NK-92 treated with Interleukin-12 subunit alpha and Interleukin-12 subunit beta, amount 100 ng/mL, for 24 hours (cell line): ENCODE measurements at places on chromosomes 6 and 20.

- no peak for DNase-seq
These were observed 7.6 kb downstream of the ENPP4 start for GRCh38 chr6:46137387-46137786.

- DNase-seq = no peak
These were observed 80.5 kb downstream of the SMLR1 start for GRCh38 chr6:130907687-130908086.

DNA sequence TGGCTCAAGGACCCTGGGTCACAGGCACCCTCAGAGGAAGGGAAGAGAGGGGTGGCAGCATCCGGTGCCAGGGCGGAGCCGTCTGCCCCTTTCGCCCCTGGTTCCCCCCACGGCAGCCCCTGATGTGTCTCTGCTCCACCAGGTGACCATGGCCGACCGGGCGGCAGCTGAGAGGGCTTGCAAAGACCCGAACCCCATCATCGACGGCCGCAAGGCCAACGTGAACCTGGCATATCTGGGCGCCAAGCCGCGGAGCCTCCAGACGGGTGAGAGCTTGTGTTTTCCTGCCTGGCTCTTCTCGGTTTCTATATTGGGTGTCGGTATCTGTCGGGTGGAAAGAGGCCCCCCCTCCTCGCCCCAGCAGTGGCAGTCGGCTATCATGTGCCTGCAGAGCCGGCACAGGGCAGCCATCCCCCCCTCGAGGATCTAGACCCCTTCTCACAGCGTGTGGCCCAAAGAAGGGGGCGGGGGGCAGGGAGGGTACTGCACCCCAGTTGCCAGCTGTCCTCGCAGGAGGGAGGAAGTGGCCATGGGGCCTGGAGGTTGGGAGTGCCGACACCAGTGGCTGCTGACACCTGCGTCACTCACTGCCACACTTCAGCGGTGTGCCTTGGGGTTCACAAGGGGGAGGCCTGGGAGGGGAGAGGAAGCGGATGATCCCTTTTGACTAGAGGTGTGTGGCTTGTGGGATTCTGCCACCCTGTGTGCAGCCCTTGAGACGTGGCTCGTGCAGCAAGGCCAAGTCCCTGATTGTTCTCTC is 1.5 kb downstream of the RBM38 start:
- peak; percentile 90 for DNase-seq

- DNase-seq = no peak
These were observed 16.8 kb downstream of the SIRPA start for GRCh38 chr20:1912053-1912452.

DNA sequence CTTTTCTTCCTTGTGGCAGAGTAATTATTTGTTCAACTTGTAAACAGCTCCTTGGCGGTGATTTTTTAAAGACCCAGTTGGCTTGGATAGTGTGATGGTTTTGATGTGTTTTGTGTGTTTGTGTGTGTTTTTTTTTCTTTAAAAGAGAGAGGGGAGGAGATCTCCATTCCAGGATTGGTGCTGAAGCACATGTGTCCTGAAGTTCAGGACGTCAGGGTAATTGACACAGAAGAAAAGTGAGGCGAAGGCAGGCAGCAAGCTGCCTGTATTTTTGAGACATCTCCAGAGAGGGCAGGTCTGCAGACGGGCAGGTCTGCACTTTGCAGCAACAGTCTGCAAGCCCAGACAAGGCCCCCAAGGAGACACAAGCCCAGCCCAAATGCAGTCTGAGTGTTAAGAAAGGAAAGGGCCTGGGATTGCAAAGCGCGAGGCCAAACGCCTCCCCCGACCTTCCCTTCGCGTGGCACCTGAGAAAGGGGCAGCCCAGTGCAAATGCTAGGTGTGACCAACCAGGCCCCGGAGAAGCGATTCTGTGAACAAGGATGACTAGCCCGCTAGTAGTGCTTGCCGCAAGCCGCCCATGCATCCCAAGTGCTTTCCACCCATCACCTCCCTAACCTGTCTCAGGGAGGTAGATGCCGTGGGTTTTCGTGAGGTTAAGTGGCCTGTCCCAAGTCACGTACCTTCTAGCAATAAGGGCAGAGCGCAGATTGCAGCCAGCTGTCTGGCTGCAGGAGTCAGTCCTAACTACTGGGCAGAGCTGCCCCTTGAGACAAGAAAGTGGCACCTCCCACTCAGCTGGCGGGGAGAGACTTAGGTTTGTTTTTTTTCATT is 230.5 kb downstream of the ZMYND8 start:
- DNase-seq = no peak

DNA sequence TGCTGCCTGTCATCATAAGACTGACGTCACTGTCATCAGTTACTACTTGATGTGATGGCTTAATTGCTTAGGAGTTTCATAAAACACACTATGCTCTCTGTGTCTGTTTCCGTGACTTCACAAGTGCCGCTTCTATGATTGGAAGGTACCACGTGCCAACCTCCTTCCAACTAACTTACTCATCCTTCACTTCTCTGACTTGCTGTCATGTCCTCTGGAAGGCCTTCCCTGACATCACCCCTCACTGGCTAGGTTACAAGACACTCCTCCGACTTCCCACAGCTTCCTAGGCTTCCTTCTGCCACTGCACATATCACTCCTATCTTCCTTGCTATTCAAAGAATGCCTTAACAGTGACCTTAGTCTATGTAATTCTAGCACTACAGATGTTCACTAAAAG is 20.4 kb downstream of the SERINC3 start:
- DNase-seq = no peak

DNA sequence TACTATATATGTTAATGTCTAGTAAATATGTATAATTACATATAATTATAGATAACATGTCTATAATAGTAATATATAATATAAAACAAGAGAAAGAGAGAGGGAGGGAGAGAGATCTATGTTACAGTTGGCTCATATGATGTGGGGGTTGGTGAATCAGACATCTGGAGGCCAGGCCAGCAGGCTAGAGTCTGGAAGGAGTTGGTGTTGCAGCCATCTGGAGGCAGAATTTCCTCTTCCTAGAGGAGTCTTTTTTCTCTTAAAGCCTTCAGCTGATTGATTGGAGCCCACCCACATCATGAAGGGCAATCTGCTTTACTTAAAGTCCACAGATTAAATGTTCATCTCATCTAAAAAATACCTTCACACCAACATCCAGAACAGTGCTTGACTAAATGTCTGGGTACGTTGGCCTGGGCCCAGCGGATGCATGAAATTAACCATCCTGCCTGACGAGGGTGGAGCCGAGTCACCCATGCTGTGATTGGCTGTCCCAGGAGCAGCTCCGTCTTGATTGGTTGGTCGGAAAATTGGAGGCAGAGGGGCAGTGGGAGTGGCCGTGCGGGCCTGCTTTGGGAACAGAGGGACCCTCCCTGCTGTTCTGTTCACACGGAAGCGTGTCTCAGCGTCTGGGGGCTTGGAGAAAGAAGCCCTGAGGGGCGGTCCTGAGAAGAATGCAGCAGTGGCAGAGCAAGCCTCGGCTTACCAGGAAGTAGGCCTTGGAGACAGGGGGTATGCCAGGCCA is 392.4 kb downstream of the QKI start:
- DNase-seq = no peak

GRCh38 chr6:56292505-56293181 is 45.3 kb upstream of the COL21A1 start:
- no peak for DNase-seq

DNA sequence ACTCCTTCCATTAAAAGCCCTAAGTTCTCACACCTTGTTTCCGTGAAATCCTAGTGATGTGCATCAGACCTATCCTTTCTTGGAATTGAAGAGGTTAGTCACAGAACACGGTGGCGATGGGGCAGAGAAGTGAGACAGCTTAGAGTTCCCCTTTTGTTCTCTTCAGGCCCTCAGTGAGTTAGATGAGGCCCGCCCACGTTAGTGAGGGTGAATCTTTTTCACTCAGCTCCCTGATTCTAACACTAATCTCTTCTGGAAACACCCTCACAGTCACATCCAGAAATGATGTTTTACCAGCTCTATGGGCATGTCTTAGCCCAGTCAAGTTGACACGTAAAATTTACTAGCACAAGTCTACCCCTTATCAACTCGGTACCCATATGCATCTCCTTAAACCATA is 172.7 kb upstream of the NOX3 start:
- no peak for DNase-seq

DNA sequence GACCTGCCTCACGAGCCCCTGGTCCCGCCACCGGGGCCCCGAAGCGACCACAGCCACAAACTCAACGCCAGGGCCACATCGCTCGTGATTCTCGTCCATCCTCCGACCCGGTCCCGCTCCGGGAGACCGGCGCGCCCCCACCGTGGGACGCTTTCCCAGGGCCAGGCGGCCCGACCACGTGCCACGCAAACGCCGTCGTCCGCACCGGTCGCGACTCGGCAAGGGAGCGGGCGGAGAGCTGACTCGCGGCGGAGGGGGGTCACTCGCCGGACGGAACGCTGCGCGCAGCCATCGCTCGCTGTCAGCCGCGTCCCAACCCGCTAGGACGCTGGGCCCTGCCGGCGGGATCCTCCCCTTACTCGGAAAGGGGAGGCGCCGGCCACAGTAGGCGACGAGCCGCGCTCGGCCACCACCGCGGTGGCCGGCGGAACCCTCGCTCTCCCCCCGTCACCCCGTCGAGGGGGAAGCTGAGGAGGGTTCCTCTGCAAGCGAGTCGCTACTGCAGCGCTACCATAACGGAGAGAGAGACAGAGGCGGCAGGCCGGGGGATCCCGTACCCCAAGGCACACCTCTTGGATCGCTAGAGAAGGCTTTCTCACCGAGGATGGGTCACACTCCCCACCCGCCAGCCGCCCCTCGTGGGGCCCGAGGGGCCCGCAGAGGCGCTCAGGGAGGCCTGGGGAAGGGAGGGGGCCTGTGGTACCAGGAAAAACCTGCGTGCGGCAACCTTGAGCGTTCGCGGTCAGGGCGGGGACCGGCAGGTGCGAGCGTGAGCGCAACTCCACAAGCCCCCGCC is 511.8 kb upstream of the ZNF337 start:
- no peak for DNase-seq

- DNase-seq = peak; percentile 52
These were observed at the start of gene ZSCAN12 for GRCh38 chr6:28399350-28400121. Gene ZSCAN12, minus strand, starts transcription at chr6:28399747. Its CDS starts 1,342 bp downstream, at chr6:28398405.

- no peak for DNase-seq
These were observed 87.8 kb downstream of the DCDC2 start for GRCh38 chr6:24270011-24270410.

DNA sequence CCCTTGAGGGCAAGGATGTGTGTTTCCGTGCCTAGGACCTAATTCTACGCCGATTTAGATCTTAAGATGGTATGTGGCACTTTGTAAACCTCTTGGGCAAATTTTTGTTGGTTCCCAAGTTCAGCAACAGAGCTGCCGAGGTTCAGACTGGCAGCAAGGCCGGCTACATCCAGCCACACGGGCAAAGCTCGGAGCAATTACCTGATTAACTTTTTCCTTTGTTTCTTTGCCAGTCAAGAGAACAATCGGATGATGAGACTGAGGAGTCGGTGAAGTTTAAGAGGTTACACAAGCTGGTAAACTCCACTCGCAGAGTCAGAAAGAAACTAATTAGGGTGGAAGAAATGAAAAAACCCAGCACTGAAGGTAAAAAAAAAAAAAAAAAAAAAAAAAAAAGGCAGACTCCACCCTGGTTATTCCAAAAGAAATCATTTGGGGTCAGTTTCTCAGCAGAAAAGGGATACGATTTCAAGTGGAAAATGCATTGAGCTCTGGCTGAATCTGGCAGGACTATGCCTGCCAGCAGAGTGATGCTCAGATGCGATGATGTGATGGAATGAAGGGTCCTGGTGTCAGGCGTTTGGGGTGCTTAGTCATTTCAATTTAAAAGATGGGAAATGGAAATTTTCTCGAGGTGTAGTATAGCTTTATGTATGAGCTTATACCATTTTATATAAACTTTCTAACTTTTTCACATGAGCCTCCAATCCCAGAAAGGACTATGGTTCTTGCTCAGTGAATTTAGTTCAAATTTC is 171.6 kb downstream of the SASH1 start:
- DNase-seq = no peak

- no peak for DNase-seq
These were observed 797 bp upstream of the ZNF133 start for GRCh38 chr20:18287546-18287914.

- no peak for DNase-seq
These were observed 96.6 kb downstream of the CDYL start for GRCh38 chr6:4872841-4873240.

GRCh38 chr20:19750101-19750606 is 7.9 kb upstream of the RIN2 start:
- DNase-seq = no peak

- DNase-seq = no peak
These were observed 156.0 kb upstream of the SOX4 start for GRCh38 chr6:21437581-21437980.

DNA sequence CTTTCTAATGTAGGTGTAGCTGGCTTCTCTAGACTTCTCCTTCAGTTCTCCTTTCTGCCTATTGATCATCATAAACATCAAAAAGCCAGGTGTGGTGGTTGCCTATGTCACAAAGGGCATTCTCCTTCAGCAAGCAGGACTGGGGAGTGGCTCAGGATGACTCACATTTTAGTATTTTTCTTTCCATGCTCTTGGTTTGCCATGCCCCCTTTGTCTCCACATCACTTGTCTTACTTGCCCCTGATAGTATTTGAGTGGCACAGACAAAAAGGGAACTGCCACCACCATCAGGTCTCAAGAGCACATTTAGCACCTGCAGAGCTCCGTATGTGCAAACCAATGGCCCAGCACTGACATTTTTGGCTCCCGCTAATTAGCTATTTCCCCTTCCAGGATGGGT is 698.8 kb downstream of the DHX35 start:
- DNase-seq = no peak

- DNase-seq = no peak
These were observed 12.4 kb downstream of the C20orf96 start for GRCh38 chr20:278181-278580.

DNA sequence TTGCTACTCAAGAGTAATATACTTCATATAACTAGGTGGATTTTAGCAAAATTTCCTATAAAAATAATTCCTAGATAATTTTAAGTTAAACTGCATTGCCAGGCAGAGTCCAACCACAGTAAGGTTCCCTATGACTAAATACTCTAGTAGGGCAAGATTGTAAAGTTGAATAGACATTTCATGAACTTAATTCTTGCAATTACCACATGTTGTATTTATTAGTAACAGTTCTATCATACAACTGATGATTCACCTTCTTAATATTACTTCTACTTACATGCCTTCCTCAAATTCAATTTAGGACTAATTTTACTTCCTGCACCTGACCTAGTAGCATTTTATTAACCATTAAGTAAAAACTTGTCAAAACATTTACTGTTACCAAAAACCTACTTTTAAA is 266.7 kb upstream of the THEMIS start:
- no peak for DNase-seq

DNA sequence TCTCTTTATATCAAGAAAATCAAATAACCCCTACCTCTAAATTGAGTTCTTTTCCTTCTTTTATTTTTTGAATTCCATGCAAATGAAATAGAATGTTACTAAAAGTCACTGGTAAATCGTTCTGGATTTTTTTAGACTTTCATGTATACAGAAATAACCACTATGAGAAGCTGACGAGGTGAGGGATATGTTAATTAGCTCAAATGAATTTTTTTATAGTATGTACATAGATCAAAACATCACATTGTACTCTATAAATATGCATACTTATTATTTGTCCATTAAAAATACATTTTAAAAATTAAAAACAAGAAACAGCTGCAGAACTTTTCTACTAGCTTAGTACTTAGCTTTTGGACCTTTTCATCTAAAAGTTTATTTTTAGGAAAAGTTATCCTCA is 165.4 kb downstream of the DOK5 start:
- DNase-seq = no peak

- peak; percentile 65 for DNase-seq
These were observed 108.7 kb downstream of the NCOA3 start for GRCh38 chr20:47610247-47610944.

GRCh38 chr20:25313593-25313992 is 65.7 kb downstream of the PYGB start:
- DNase-seq = no peak

GRCh38 chr6:130076512-130076911 is 58.1 kb downstream of the L3MBTL3 start:
- DNase-seq = no peak

- DNase-seq = no peak
These were observed 233.0 kb upstream of the PRND start for GRCh38 chr20:4488407-4489339.
